Activated CD8-positive, alpha-beta memory T cell treated with anti-CD3 and anti-CD28 coated beads for 24 hours (primary cell): ENCODE measurements at places on chromosomes 1 and 21.

GRCh38 chr1:104868794-104869193 is 1119.1 kb downstream of the AMY1C start:
- no peak for DNase-seq

DNA sequence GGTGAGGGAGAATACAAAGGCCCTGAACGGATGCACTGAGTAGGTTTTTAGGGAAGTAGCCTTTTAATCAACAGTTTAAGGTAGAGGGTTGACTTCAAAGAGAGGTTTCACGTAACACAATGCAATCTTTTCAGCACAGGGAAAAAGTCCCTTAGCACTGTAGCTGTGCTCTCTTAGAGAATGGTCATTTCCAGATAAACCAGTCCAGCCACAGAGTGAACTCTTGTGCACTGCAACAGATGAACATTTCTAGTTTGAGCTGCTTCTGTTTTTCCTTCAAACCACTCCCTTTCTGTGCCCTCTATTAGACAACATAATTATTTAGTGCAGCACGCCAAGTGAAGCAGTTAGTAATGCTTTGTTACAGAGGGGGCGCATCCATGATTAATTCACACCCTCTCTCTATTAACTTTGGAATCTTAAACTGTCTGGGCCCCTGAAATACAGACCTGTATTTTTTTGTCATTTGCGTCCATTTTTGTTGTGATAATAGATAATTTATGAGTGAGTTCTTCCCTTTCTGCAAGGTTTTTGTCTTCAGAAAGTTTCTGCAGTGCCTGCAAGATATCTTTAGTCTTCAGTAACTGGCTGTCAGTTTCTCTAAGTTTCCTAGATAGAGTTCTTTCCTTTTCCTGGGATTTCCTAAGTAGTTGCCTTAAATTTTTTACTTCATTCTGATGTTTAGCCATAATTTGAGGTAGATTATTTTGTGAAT is 22.9 kb downstream of the LCA5L start:
- no peak for DNase-seq

GRCh38 chr1:231431665-231432415 is 9.8 kb upstream of the EGLN1 start:
- no peak for DNase-seq

DNA sequence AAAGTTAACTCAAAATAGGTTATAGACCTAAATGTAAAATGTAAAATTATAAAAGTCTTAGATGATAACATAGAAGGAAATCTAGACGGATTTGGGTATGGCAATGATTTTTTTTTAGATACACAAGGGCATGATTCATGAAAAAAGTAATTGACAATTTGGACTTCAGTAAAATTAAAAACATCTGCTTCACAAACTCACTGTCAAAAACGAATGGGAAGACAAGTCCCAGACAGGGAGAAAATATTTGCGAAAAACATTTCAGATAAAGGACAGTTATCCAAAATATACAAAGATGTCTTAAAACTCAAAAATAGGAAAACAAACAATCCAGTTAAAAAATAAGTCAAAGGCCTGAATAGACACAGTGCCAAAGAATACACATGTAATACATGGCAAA is 9.7 kb upstream of the PTGS2 start:
- no peak for DNase-seq

- no peak for DNase-seq
Measured at GRCh38 chr1:47650611-47651010, 212.8 kb downstream of the FOXD2 start.

GRCh38 chr1:104746994-104747393 is 997.3 kb downstream of the AMY1C start:
- DNase-seq = no peak

- DNase-seq = peak; percentile 63
Measured at GRCh38 chr1:101290922-101291561, 54.2 kb downstream of the S1PR1 start.

GRCh38 chr1:89260566-89261255 is 11.9 kb downstream of the GBP5 start:
- no peak for DNase-seq

DNA sequence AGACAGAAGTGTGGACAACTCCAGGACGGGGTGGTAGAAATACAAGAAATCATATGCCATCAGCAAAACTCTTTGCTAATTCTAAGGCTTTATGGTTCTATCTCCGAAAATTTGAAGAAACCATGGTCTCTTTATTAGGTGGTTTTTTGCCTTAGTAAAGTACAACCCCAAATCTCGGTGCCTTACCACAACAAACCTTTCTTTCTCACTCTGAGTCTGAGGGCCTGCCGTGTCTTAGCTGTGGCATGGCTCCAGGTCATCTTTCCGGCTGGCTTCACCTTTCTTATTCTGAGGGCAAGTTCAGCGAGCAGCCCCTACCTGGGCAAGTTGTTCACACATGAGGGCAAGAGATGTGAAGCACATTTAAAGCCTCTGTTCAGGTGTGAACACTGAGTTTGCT is 280.6 kb downstream of the TTLL7 start:
- DNase-seq = no peak

DNA sequence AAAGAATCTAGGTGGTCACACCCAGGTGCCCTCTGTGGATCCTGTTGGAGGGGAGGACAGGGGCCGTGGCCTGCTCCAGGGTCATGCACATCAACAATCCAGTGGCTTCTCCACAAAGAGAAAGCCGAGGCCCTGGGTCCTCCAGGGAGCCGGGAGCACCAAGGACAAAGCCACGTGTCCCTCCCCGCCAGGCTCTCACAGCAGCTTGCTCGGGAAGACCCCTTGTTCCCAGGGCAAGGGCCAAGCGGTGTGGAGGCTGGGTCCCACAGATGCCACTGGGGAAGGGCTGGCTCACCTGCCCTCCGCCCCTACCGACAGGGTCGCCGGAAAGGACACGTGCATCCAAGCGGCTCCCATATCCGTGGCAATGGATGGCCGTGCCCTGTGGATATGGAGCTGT is 192.9 kb upstream of the VAMP3 start:
- DNase-seq = no peak

DNA sequence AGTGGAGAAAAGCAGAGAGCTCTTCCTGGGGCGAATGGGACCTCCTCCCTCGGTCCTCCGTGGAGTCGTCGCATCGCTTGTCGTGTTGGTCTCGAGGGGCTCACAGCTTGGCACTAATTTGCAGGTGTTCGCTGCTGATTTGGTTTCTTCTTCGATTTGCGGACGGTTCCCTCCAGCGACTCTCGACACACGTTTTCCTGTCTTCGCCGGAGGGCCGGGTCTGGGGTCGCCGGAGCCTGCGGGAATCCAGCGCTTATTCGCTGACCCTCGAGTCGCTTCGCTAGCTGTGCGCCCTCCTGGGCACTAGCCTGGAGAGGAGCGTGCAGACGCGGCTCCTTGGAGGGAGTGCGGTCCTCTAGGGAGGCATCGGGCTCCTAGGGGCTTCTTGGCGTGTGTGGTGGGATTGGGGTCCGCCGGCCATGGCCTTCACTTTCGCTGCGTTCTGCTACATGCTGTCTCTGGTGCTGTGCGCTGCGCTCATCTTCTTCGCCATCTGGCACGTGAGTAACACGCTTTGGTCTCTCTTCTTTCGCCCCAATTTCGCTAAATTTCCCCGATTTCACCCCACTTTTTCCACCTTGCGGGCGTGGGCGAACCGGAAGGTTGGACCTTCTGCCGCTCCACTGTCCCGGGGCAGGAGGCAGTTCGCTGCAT is 766 bp downstream of the CNIH3 start:
- DNase-seq = peak; percentile 61

GRCh38 chr1:230863449-230863848 is 4.9 kb downstream of the C1orf198 start:
- no peak for DNase-seq

DNA sequence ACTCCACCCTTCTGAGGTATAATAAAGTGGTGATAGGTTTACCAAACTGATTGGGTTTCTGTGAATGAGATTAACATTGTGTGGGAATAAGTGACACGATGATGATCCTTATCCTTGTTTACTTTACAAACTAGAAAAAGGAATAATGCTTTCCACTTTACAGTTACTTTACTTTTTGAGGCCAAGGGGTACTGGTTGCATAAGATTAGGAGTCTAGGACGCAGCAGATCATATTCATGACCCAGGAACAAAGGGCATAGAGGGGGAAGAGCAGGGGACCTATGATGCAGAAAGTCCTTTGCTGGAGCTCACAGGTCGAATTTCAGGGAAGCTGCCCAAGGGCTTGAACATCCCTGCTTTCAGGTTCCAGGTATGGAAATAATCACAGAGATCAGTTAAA is 20.4 kb downstream of the FGGY start:
- DNase-seq = no peak

GRCh38 chr1:54255026-54255702 is 55.2 kb downstream of the MRPL37 start:
- no peak for DNase-seq
